Renal cortex interstitium (tissue), 15 donors: ENCODE measurements at places on chromosomes 3 and 15. TPM values are rescaled to one million over a fixed set of nuclear protein-coding genes. Genes with fewer than 3 reads are reported as not detected.

Gene KCNH8
- polyA plus RNA-seq, result 1.4 TPM

Gene SLITRK3
- 0.64 TPM for polyA plus RNA-seq

Gene ADGRG7
- polyA plus RNA-seq, result not detected

Gene PPP1R14D
- 0.27 TPM for polyA plus RNA-seq

Gene PATL2
- 2.2 TPM for polyA plus RNA-seq

Gene MKRN2OS
- 2.8 TPM for polyA plus RNA-seq

Gene MYL3
- 25.7 TPM for polyA plus RNA-seq

Gene MB21D2
- 17.0 TPM for polyA plus RNA-seq

Gene SOX14
- not detected for polyA plus RNA-seq

Gene TLR9
- polyA plus RNA-seq, result 0.17 TPM

Gene SLC6A6
- 26.9 TPM for polyA plus RNA-seq

Gene FGF7
- polyA plus RNA-seq, result 18.1 TPM

Gene TARS3
- polyA plus RNA-seq, result 20.3 TPM

Gene CYP11A1
- polyA plus RNA-seq, result 1.00 TPM

Gene CCRL2
- polyA plus RNA-seq, result 1.0 TPM

Gene CEMIP
- polyA plus RNA-seq, result 3.5 TPM

Gene KIF9
- 24.4 TPM for polyA plus RNA-seq

Gene ILDR1
- polyA plus RNA-seq, result 7.6 TPM

Gene GOLGA6B
- polyA plus RNA-seq, result 0.09 TPM

Gene NLGN1
- 2.7 TPM for polyA plus RNA-seq

Gene CFAP92
- 1.6 TPM for polyA plus RNA-seq

Gene IL5RA
- polyA plus RNA-seq, result 0.79 TPM

Gene TMCO5A
- not detected for polyA plus RNA-seq

Gene PDZRN3
- polyA plus RNA-seq, result 38.0 TPM

Gene DPPA4
- 3.9 TPM for polyA plus RNA-seq

Gene ACAD9
- polyA plus RNA-seq, result 39.9 TPM

Gene SLC2A2
- 11.7 TPM for polyA plus RNA-seq

Gene COL6A5
- 0.05 TPM for polyA plus RNA-seq

Gene LRRFIP2
- 43.2 TPM for polyA plus RNA-seq

Gene ANKRD63
- polyA plus RNA-seq, result 0.32 TPM

Gene SPESP1
- polyA plus RNA-seq, result 4.5 TPM

Gene UBA3
- 67.2 TPM for polyA plus RNA-seq

Gene IMP3
- polyA plus RNA-seq, result 54.3 TPM

Gene TRIM71
- 8.3 TPM for polyA plus RNA-seq

Gene SERPINI2
- 2.9 TPM for polyA plus RNA-seq

Gene NIT2
- 129 TPM for polyA plus RNA-seq

Gene C15orf62
- 5.2 TPM for polyA plus RNA-seq

Gene EPHB1
- polyA plus RNA-seq, result 5.1 TPM

Gene NRG4
- polyA plus RNA-seq, result 5.9 TPM

Gene PLSCR1
- 88.4 TPM for polyA plus RNA-seq

Gene DZIP1L
- polyA plus RNA-seq, result 14.5 TPM
